ENCODE measurements at places on chromosomes 3 and 15.
A peak's percentile ranks its signal among the peaks of the same experiment; 100 is the strongest.

GRCh38 chr15:55230051-55230670, 33.4 kb upstream of the RSL24D1 start:
- peak; percentile 76 for DNase-seq

GRCh38 chr15:25066708-25067107, 111.9 kb downstream of the SNRPN start:
- DNase-seq = no peak

GRCh38 chr15:51396921-51397320, 55.5 kb downstream of the GLDN start:
- no peak for DNase-seq

DNA sequence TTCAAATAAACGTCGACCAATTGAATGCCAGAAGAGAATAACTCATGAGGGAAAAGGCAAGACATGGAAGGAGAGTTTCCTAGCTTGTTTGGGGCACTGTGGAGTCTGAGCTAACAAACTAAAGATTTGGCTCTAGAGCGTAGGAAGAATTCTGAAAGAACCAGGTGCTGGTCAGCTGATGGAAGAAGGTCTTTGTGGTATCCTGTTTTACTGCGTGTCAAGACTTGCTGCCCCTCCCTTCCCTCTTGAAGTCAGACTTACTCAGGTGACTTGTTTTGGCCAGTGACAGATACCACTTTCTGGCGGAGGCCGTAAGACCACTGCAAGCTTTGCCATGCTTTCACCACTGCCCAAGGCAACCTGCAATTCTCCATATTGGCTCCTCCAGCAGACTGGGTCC, 673 bp upstream of the HCLS1 start:
- DNase-seq = no peak

DNA sequence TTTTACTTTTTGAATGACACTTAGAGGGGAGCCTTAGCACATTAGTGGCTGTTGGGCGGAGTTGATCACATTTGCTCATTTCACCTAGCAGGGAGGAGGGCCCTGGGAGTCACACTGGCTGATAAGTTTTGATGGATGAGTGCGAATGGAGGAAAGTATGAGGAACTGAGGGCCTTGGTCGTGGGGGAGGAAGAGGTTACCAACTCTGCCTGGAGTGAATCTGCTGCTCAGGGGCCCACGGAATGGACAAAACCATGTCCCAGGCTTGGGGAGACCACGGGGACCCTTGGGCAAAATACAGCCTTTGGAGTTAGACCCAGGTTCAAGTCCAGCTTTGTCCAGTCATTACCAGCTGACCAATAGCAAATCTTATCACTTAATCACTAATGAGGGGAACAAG, 5.1 kb upstream of the FLNB start:
- DNase-seq = no peak

DNA sequence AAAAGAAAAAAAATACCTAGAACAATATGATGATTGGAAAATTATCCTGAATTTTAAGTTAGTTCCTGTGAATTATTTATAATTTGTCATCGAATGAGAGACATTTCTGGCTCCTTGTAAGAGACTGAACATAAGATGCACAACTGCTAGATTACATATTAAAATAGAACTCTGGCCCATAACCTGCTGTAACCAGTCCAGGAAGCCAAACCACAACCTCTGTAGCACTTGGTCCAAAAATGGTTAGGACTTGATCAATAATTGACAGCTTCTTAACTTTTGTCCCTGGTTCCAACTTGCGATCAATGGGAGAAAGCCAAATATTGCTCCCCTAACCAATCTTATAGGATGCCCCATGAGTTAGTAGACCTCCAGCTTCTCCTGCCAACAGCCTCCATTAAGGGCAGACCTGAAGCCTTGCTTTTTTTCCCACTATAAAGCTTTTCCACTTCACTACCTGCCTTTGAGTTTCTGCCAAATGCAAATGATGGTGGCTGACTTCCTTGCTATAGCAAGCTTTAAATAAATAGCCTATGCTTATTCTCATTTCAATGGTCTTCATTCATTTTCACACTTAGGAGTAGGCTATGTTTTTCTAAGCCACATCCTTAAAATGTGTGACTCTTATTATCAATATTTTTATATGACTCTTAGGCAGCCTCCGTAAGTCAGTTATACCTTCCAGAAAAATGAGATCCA, 224.0 kb upstream of the ARHGEF26 start:
- no peak for DNase-seq

DNA sequence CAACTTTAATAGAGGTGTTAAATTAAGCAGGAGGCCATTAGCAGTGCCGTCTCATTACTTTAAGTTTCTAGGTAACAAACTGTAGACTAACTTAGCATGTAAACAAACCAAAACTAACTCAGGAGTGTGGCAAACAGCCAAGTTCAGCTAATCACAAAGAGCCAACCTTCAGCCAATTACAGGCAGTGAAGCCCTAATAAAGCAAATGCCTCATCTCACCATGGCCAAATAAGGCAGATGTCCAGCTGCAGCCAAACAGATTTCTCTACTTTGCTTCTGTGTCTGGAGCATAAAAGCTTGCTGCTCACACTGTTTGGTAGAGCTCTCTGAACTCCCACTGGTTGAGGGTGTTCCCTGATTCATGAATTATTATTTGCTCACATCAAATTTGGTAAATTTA, 835.4 kb upstream of the GBE1 start:
- DNase-seq = no peak
